ENCODE measurements at places on chromosomes 2 and 18. TPM values are rescaled to one million over a fixed set of nuclear protein-coding genes. Genes with fewer than 3 reads are reported as not detected.

The AKAIN1 gene
- total RNA-seq: not detected

The NEMP2 gene
- total RNA-seq: 15.0 TPM

The TUBA3E gene
- not detected for total RNA-seq

The QPCT gene
- 7.9 TPM for total RNA-seq

The FLACC1 gene
- 1.3 TPM for total RNA-seq

The SCYGR4 gene
- not detected for total RNA-seq

The PCARE gene
- total RNA-seq: 0.16 TPM

The SPDYA gene
- 7.1 TPM for total RNA-seq

The ADD2 gene
- total RNA-seq: 3.5 TPM

The ICOS gene
- total RNA-seq: 0.21 TPM

The RESP18 gene
- not detected for total RNA-seq

The LRATD1 gene
- total RNA-seq: 15.4 TPM

The PLEK gene
- 12.4 TPM for total RNA-seq

The RFX8 gene
- total RNA-seq: 0.69 TPM

The CELF4 gene
- total RNA-seq: 0.79 TPM

The GPR45 gene
- not detected for total RNA-seq

The TSPYL6 gene
- 0.16 TPM for total RNA-seq

The FTCDNL1 gene
- total RNA-seq: 0.85 TPM

The LAMA3 gene
- total RNA-seq: 32.3 TPM

The AMMECR1L gene
- 13.2 TPM for total RNA-seq

The DPYSL5 gene
- total RNA-seq: 1.2 TPM

The SULT1C2 gene
- total RNA-seq: 3.3 TPM

The ANKRD29 gene
- total RNA-seq: 11.7 TPM

The INHBB gene
- total RNA-seq: 0.74 TPM

The PLA2R1 gene
- total RNA-seq: 17.9 TPM

The FARSB gene
- 17.1 TPM for total RNA-seq

The LIMS3 gene
- 13.5 TPM for total RNA-seq

The SERPINB10 gene
- 0.21 TPM for total RNA-seq

The RNF125 gene
- 10.9 TPM for total RNA-seq

The MYO3B gene
- total RNA-seq: 2.8 TPM

The APCDD1 gene
- 70.8 TPM for total RNA-seq

The SP140L gene
- total RNA-seq: 16.8 TPM

The SP9 gene
- total RNA-seq: not detected

The NPHP1 gene
- total RNA-seq: 10.8 TPM

The MLPH gene
- total RNA-seq: 11.7 TPM

The SPTBN1 gene
- total RNA-seq: 352 TPM

The PIKFYVE gene
- total RNA-seq: 57.5 TPM

The TTR gene
- total RNA-seq: not detected

The IL1R1 gene
- total RNA-seq: 34.9 TPM

The ARL5A gene
- 117 TPM for total RNA-seq

The UGT1A5 gene
- total RNA-seq: 0.79 TPM

The FNDC4 gene
- total RNA-seq: 7.0 TPM

The SERPINB12 gene
- total RNA-seq: not detected

The RUFY4 gene
- total RNA-seq: not detected

The LONRF2 gene
- total RNA-seq: 6.7 TPM

The DYNAP gene
- not detected for total RNA-seq

Data from urinary bladder (tissue), 4 donors.